ENCODE measurements at places on chromosomes 3 and 15. TPM values are rescaled to one million over a fixed set of nuclear protein-coding genes. Genes with fewer than 3 reads are reported as not detected.

TGM4 gene
- total RNA-seq: not detected

ACTC1 gene
- not detected for total RNA-seq

MUC4 gene
- total RNA-seq: not detected

SLMAP gene
- total RNA-seq: 69.7 TPM

HCN4 gene
- not detected for total RNA-seq

SECISBP2L gene
- 34.8 TPM for total RNA-seq

ANKUB1 gene
- not detected for total RNA-seq

GREM1 gene
- total RNA-seq: not detected

TMOD2 gene
- total RNA-seq: 16.0 TPM

CAND2 gene
- 0.97 TPM for total RNA-seq

SNRPN gene
- total RNA-seq: 80.9 TPM

IL16 gene
- 281 TPM for total RNA-seq

- no peak for DNase-seq
Measured at GRCh38 chr3:154795582-154795981, 284.5 kb upstream of the MME start.

- DNase-seq: no peak
Measured at GRCh38 chr3:126811530-126811929, 107.5 kb downstream of the CHCHD6 start.

GRCh38 chr3:125302932-125303331 lies 72.2 kb downstream of the ZNF148 start:
- DNase-seq: no peak

DNA sequence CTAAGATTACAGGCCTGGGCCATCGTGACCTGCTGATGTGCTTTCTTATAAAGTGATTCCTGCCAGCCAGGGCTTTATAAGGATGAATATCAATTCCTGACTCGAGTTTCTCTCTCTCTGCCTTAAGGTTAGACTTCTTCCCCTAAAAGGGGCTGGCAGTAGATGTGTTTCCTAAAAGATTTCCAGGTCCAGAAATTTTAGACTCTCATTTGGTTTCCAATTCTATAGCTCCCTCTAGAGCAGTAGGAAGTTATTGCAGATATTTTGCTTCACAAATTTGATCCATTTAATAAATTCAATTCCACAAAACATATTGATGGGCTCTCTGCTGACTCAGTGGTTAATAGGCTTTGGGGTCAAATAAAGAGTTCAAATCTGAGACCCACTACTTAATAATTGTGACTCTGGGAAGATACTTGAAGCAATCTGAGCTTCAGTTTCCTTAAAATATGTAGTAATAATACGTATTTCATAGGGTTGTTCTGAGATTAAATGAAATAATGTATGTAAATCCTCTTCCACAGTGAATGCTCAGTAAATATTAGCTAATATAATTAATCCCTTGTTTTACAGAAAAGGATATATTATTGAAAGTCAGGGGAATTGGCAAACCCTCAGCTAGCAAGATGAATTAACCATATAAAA lies 2.1 kb downstream of the TRIM69 start:
- no peak for DNase-seq

DNA sequence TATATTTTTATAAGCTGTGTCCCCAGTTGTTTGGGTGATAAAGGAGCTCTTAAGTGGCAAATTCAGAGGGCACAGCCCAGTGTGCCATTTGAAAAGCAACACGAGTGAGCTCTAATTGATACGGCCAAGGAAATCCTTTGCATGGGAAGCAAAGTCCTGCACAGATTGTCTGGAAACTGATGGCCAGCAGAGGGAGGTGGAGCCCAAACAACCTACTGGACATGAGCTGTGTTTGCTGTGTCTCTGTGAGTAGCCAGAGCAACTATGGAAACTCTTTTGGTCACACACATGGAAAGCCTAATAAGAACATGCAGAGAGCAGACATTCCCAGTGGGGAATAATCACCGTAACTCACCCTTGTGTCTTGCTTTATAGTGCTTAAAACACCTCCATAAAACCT lies 24.4 kb downstream of the ONECUT1 start:
- no peak for DNase-seq

DNA sequence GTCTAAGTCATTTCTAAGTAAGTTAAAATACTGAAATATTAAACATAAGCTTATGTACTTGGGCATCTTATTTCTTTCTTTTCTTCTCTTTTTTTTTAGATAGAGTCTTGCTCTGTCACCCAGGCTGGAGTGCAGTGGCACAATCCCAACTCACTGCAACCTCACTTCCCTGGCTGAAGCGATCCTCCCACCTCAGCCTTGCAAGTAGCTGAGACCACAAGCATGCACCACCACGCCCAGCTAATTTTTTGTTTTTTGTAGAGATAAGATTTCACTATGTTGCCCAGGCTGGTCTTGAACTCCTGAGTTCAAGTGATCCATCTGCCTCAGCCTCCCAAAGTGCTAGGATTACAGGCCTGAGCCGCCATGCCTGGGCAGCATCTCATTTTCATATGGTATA lies 16.0 kb upstream of the ZNF710 start:
- DNase-seq: no peak

GRCh38 chr3:58281069-58281468 lies 25.0 kb upstream of the RPP14 start:
- no peak for DNase-seq

DNA sequence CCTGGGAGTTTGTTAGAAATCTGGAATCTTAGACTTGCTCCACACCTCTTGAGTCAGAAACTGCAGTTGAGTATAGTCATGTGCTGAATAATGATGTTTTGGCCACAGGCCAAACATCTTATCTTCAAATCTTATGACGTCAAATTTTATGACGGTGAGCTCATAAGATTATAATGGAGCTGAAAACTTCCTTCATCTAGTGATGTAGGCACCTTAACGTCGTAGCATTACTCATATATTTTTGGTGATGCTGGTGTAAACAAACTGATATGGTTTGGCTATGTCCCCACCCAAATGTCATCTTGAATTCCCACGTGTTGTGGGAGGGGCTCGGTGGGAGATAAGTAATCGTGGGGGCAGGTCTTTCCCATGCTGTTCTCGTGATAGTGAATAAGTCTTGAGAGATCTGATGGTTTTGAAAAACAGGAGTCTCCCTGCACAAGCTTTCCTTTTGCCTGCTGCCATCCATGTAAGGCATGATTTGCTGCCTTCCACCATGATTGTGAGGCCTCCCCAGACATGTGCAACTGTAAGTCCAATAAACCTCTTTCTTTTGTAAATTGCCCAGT lies 268.0 kb upstream of the PROK2 start:
- no peak for DNase-seq

- no peak for DNase-seq
Measured at GRCh38 chr3:100020876-100021644, 93.2 kb downstream of the FILIP1L start.

- no peak for DNase-seq
Measured at GRCh38 chr15:34795267-34796081, at the start of gene ACTC1. ACTC1 (minus strand) TSS chr15:34795549; CDS start chr15:34794808, 741 bp downstream.

- DNase-seq: no peak
Measured at GRCh38 chr15:91627473-91628278, 225.8 kb upstream of the SLCO3A1 start.

- no peak for DNase-seq
Measured at GRCh38 chr3:4306860-4307259, 3.7 kb downstream of the SETMAR start.

- DNase-seq: no peak
Measured at GRCh38 chr3:71037775-71038174, 545.8 kb downstream of the FOXP1 start.

DNA sequence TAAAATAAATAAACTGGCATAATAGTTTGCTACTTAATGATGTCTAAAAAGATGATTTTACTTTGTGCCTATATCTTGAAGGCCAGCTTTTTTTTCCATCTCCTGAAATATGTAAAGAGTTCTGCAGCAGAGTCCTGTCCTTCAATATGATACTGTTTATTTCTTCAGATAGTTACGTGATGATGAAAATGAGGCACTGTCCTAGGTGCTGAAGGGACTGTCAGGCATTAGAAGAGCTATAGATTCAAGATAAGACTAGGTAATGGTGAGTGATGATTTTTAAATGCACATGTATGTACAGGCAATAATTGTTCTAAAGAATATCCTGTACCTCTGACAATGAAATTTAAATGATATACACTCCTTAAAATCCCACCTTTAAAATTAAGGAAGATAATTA lies 326.9 kb upstream of the DNAJC19 start:
- no peak for DNase-seq

GRCh38 chr15:75182187-75183131 lies 19.2 kb upstream of the C15orf39 start:
- DNase-seq: no peak

DNA sequence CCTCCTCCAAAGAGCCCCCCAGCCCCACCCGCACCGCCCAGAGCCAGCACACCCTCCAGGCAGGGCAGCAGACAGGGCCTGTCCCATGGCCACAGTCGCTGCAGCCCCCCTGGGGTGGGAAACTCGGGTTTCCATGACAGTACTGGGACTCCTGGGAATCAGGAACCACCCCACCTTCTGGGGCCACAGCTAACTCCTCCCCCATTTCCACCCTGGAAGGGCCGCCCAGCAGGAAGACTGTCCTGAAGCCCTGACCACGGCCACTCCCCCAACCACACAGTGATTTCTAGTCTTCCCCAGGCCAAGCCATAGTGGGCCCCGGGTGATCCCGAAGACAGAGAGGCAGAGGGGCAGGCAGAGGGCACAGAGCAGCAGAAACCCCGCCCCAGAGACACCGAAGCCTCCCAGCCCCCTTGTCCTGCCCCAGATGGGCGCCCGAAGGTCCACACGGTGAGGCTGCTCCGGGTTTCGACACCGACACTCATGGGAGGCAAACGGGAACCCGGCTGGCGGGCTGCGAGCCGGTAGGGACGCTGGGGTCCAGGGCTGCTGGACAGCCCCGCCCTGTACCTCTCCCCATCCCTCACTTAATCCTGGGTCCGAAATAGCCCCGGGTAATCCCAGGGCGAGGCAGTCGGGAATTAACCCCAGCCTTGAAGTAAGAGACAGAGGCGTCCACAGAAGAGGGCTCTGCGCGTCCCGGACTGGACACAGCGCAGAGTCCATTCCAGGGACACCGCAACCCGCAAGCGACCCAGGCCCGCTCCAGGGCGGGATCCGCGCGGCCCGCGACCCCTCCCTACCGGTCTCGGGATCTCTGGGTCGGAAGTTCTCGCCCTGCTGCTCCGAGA lies 138.4 kb downstream of the NUP210 start:
- no peak for DNase-seq

DNA sequence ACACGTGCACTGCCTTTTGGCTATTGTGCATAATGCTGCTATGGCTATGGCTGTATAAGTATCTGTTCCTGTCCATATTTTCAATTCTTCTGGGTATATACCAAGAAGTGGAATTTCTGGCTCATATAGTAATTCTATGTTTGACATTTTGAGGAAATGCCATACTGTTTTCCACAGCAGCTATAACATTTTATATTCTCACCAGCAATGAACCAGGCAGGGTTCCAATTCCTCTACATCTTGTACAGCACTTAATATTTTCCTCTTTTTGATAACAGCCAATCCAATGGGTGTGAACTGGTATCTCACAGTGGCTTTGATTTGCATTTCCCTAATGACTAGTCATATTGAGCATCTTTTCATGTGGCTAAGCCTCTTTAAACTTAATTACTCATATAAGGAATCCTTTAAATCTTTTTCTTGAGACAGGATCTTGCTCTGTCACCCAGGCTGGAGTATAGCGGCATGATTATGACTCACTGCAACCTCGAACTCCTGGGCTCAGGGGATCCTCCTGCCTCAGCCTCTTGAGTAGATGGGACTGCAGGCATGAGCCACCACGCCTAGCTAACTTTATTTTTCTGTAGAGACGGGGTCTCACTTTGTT lies 38.1 kb upstream of the IGDCC4 start:
- DNase-seq: no peak

- no peak for DNase-seq
Measured at GRCh38 chr3:119551598-119551997, 7.8 kb downstream of the CD80 start.

GRCh38 chr3:34864011-34864410 lies 775.3 kb upstream of the ARPP21 start:
- DNase-seq: no peak

- no peak for DNase-seq
Measured at GRCh38 chr3:186962445-186962844, 32.1 kb downstream of the ST6GAL1 start.

GRCh38 chr3:101081999-101082398 lies 88.8 kb upstream of the ABI3BP start:
- no peak for DNase-seq

- no peak for DNase-seq
Measured at GRCh38 chr15:100372739-100373119, 31.0 kb upstream of the ADAMTS17 start.

DNA sequence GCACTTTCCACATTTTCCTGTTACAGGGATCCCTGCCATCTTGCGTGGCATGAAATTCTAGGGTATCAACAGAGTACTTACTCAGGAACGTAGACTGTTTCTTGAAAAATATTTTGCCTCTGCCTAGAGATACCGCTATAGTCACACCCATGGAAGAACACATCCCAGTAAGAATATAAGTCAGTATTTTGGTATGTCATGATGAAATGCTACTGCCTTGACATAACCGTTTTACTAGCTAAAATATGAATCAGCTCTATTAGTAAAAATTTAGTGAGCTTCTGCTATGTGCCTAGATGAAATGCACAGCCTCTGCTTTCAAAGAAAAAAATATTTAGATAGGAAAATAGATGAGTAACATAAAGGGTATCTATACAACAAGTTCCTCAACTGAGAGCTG lies 276.4 kb downstream of the TBC1D5 start:
- DNase-seq: no peak

DNA sequence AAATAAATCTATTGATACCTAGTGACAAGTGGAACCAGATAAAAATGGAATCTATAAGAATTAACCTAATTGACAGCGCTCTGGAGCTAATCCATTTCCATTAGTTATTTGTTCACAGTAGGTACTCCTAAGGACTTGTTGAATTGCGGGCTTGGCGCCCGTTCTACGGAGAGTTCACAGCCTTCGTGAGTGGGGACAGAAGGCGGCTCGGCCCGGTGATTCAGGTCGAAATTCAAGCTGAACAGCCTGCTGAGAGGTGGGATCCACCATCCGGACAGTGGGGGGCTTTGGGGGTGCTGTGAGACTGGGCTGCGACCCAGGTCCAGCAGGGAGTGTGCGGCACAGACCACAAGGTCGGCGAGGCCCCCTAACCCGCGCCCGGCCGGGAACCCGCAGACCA lies 779 bp upstream of the CTNNB1 start:
- DNase-seq: no peak
